Erythroblast (primary cell): ENCODE measurements at places on chromosomes 1 and 21.

DNA sequence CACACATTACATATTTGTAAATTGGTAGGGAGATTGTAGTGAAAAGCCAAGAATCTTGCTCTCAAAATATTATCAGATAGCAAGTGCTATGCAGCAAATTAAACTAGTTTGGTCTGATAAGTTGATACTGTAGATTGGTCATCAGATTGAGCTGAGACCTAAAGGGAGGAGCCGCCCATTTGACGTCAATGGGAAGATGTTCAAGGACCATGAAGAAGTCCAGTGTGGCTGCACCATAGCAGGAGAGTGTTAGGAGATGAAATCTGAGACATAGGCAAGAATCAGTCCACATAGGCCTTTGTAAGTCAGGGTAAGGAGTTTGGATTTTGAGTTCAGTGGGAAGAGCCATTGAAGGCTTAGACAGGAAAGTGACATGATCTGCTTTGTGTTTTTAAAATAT lies 16.3 kb downstream of the ZMPSTE24 start:
- DNase-seq, result no peak

DNA sequence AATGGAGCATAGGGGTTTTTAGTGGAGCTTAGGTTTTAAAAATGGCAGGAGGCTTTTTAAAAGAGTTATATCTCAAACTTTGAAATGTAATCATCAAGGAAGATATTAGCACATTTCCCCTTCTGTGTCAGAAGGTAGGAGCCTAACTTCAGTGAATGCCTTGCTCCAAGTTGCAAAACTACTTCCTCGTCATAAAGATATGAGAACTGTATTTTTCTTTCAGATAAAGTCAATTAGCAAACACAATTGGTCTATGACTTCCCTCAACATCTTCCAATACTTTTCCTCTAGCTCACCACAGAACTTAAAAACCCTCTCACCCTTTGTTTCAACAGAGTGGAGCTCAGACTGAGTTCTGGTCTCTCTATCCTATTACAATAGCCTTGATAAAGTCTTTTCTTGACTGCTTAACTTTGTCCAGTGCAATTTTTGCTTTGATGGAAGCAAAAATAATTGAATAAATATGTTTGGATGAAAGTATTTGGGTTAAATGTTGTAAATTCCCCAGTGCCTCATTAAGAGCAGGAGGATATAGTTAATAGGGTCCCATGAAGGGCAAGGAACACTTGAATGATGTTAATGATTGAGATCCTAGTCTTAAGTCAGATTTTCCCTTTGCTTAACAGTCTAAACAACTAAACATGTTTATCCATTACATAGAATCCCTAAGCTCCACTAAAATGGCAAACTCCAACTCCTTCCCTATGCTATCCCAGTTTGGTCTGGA lies 58.9 kb downstream of the TNFSF18 start:
- no peak for DNase-seq

- DNase-seq, result no peak
Measured at GRCh38 chr1:91120936-91121335, 99.1 kb upstream of the ZNF644 start.

DNA sequence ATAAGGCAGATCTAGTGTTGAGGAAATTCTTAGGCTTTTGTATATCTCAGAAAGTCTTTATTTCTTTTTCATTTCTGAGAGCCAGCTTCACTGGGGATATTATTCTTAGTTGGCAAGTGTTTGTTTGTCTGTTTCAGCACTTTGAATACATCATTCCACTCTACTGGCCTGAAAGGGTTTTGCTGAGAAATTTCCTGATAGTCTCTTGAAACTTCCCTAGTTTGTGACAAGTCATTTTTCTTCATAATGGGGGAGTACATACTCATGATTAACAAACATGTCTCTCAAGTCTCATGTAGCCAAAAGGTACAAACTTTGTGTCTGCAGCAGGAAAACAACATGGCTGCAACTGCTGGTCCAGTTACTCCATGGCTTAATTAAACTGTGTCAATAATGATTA lies 6.3 kb upstream of the KRTAP26-1 start:
- DNase-seq, result no peak

DNA sequence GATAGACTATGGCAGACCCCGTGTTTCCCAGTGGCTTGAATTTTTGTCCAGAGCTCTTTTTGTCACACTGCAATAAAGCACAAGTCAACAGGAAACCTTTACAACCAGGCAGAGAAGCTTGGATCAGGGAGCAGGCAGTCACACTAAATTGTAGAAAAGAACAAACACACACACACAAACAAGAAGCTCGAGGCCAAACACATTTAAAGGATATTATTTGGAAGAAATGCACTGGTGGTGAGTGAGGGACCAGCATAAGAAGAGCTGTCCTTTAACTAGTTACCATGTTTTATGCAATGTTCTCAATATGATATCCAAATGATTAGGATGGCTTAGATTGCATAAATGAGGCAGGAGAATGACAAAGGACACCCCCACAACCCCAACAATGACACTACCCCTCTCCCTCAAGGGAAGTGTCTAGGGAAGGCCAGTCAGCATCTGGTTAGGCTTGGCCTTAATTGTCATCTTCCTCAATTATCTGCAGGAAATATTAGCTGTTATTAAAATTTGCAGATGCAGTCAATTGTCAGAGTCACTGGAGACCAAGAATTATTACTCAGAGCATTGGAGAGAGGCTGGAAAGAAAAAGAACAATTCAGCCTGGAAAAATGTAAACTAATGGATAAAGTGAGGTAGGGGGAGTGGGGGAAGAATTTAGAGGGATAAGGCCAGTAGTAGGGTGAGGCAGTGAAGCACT lies 35.3 kb downstream of the DDR2 start:
- no peak for DNase-seq

DNA sequence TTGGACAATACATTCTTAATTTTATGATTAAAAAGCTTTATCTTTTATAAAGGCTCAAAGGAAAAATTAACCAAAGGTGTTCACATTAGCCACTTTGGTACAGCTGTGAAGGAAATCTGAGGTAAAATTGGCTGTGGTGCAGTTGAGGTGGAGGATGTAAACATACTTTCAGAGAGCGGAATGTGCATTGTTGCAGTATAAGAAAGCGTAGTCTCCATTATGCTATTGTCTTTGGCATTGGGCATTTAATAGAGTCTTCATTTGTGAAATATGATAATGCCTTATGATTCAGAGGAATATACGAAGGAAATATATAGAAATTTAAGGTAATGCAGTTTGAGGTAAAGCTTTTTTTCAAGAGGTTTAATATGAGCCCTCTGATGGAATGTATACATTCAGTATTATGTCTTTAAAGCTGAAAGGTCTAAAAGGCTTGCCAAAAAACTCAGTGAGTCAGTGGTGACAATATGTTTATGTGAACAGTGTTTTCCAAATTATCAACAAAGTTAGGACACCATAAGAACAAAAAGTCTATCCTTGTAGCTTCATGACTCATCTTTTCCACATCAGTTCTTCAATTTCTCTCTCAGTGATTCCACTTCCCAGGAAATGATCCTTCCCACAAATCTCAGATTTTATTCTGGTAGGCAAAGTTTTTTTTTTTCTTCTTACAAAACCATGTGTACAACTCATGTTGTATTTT lies 26.9 kb upstream of the DDR2 start:
- DNase-seq, result no peak

DNA sequence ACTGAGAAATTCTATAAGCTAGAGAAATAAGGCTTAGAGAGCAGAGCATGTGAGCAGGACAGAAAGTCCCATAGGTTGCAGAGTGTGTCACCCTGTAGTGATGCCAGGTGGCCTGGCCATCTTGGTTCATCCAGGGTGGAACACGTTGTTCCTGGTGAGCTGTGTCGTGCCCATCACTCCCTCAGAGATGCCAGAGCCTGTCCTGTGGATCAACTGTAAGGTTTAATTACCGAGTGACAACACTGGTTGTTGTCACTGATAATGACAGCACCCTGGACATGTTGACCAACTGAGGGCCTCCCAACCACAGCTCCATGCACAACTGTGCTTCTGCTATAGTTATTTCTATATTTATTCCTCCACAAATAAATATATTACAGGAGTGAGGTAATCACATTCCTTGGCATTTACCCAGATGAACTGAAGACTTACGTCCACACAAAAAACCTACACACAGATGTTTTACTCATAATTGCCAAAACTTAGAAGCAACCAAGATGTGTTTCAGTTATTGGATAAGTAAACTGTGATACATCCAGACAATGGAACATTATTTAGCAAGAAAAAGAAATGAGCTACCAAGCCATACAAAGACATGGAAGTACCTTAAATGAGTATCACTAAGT lies 6.2 kb downstream of the C1orf198 start:
- DNase-seq, result no peak

GRCh38 chr1:235018720-235019444 lies 109.8 kb downstream of the TOMM20 start:
- no peak for DNase-seq

DNA sequence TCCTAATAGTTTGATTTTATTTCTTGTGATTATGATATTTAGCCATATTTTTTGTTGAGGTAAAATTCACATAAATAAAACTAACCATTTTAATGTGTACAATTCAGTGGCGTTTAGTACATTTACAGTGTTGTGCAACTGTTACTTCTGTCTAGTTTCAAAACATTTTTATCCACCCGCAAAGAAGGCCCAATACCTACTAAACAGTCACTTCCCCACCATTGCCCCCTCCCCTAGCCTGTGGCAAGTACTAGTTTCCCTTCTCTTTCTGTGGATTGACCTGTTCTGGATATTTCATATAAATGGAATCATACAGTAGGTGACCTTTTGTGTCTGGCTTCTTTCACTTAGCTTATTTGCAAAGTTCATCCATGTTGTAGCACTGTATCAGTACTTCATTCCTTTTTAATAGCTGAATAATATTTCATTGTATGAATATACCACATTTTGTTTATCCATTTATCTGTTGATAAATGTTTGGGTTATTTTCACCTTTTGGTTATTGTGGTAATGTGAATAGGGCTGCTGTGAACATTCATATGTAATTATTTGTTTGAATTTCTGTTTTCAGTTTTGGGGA lies 4.1 kb downstream of the FLVCR1 start:
- DNase-seq, result peak; percentile 4

- no peak for DNase-seq
Measured at GRCh38 chr1:220028346-220028895, 17.9 kb downstream of the EPRS1 start.

DNA sequence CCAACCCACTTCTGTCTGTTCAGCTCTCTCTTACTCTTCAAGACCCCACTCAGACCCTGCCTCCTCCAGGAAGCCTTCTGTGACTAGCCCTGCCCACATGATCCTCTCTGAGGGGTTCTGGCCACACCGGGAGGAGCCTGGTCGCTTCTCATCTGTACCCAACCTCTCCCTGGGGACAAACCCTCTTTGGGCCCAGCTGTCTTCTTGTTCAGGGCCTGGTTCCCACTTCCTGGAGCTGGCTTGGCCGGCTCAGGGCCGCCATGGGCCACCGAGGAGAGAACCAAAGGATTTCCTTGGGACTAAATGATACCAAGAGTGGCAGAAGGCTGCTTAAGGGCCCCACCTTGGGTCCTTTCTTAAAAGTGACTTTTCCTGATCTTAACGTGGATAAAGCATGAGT lies 124.7 kb upstream of the ZBTB40 start:
- no peak for DNase-seq

DNA sequence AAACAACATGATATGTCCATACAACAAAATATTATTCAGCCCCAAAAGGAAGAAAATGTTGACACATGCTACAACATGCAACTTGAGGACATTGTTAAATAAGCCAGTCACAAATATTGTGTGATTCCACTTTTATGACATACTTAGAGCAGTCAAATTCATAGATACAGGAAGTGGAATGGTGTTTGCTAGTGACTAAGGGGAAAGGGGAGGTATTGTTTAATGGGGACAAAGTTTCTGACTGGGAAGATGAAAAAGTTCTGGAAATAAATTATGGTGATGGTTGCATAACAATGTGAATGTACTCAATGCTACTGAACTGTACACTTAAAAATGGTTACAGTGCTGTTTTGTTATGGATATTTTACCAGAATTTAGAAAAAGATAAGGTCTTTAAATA lies 77.7 kb downstream of the RHOU start:
- DNase-seq, result no peak

GRCh38 chr1:240126821-240127220 lies 35.1 kb downstream of the FMN2 start:
- DNase-seq, result no peak

- DNase-seq, result no peak
Measured at GRCh38 chr1:34101151-34101550, 63.9 kb downstream of the CSMD2 start.

DNA sequence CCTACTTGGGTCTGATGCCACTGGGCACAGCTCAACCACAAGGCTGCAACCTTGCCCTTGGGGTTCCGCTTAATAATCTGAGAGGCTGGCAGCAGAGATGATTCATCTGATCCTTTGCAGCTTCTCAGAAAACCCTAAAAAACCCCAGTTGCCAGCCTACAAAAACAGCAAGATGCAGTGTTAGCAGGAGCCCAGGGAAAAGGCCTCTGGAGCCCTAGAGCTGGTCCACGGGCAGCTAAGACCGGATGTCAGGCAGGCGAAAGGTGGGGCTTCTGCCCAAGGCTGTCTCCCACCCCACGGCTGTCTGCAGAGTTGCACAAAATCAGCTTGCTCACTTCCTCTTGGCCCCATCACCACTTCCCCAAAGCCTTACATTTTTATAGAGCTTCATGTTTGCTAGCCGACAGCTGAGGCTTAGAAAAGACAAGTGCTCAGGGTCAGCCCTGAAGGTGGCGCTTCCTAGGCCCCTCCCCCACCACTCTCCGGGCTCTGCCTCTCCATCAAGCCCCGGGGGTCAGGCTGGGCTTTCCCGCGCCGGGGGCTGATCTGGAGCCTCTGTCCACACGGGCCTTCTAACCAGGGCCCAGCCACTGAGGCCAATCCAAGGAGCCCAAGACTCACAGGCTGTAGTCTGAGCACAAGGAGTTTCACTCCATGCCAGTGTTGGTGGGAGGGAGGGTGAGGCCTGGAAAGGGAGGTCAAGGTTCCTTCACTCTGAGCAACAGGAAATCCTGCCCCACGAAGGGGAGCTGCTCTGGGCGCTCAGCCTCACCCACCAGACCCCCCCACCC lies 4.2 kb upstream of the ADORA3 start:
- peak; percentile 80 for DNase-seq

GRCh38 chr1:46646331-46646730 lies 21.8 kb downstream of the ATPAF1 start:
- DNase-seq, result no peak

DNA sequence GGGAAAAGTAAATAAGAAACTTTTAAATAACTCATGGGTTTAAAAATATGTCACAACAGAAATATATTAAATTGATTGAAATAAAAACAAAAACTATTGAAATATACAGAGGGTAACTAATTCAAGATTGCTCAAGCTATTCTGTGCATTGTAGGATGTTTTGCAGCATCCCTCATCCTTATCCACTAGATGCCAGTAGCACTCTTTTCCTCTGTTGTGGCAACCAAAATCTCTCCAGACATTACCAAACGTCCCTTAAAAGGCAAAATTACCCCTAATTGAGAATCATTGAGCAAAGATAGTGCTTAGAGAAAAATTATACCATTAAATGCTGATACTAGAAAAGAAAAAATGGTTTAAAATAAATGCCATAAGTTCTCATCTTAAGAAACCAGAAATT lies 682.6 kb downstream of the RWDD3 start:
- no peak for DNase-seq

DNA sequence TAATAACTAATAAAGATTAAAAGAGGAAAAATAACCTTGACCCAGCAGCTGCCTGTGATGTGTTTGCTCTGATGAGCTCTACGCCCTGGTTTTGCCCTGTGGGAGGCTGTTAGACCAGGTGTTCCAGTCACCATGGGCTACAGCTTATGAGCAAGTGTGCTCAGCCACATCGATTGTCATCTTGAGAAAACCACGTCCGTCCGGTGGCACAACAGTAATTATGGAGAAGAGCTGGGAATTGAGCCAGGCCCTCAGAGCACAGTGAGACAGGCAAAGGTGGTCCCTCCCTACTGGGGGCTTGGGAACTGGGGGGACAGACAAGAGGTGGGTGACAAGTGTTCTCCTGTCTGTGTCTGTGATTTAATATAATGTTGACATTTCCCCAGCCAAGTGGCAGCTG lies 420.5 kb downstream of the MATN1 start:
- DNase-seq, result no peak
